ENCODE measurements at places on chromosomes 1 and 21.
A peak's percentile ranks its signal among the peaks of the same experiment; 100 is the strongest.

GRCh38 chr1:9230869-9231533 is 3.6 kb upstream of the H6PD start:
- no peak for DNase-seq

DNA sequence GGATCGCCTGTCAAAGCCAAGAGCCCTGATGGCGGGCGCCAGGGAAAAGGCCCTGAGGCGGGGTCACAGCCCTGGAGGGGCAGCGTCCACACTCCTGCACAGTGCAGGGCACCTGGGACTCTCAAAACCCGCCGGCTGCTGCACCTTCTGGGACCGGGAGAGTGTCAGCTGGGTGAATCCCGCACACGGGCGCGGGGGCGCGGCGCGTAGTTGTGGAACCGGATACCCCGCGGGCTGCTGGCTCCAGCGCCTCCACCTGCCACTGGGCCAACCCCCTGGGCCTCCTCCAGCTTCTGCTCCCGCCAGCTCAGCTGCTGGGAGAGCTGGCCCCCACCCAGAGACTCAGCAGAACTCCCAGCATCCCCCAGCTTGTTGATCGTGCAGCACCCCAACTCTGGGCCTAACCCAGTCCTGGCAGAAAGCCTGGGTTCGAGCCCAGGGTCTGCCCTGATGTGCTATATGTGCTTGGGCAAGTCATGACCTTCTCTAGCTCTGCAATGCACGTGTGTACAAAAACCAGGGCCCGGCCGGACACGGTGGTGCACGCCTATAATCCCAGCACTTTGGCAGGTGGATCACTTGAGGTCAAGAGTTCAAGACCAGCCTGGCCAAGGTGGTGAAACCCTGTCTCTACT is 33.8 kb downstream of the NECAP2 start:
- DNase-seq: no peak

DNA sequence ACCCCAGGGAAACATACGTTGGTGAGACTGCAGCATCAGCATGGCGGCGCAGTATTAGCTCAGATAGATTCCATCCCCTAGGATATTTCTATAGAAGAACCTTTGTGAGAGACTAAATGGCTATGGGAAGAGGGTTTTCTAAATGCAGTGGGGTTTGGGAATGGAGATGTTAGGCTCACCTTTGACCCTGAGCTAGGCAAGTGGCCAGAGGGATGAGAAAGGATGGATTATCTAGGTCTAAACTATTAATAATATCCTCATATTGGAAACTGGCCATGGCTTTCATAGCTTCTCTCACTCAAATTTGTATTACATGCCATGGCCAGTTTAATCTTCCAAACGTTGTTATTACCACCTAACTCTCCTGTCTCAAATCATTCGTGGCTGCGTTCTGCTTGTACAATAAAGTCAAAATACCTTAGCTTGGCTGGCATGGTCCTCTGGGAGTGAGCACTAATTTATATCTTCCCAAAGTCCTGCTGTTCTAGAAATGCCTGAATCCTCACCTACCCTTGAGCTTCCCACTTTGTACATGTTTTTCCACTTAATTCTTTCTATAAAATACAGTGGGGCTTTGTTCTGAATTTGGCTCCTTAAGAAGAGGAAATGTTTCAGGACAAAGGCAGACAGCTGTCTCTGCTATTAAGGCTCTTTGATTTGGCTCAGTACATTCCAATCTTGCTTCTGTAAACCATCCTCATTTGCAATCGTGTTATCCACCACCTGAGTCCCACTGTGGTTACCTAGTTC is 31.0 kb upstream of the COG2 start:
- peak; percentile 48 for DNase-seq

- no peak for DNase-seq
Measured at GRCh38 chr1:207217778-207218511, 103.5 kb upstream of the CD55 start.

GRCh38 chr1:38061883-38062328 is 15.3 kb upstream of the POU3F1 start:
- no peak for DNase-seq

DNA sequence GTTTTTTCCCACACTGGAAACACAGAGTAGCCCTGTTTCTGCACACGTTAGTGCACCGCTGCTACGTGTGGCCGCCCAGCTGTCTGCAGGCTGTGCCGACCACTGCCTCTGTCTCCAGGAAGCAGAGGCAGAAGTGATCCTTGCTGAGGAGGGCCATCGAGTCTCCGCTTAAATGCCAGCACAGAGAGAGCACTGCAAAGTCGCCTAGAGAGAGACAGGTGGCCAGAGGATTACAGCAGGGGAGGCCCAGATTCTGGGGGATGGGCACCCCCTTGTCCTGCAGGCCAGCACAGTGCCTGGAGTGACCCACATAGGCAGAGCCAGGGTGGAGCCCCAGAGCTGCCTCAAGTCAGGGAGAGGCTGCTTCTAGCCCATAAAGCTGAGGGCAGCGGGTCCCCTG is 6.1 kb downstream of the TPRG1L start:
- no peak for DNase-seq

DNA sequence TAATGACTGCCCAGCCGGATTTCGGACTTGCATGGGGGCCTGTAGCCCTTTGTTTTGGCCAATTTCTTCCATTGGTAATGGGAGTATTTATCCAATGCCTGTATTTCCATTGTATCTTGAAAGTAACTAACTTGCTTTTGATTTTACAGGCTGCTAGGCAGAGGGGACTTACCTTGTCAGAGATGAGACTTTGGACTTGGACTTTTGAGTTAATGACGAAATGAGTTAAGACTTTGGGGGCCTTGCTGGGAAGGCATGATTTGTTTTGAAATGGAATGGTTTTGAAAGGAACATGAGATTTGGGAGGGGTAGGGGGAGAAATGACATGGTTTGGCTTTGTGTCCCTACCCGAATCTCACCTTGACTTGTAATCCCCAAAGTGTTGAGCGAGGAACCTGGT is 9.6 kb downstream of the UBE2G2 start:
- no peak for DNase-seq

DNA sequence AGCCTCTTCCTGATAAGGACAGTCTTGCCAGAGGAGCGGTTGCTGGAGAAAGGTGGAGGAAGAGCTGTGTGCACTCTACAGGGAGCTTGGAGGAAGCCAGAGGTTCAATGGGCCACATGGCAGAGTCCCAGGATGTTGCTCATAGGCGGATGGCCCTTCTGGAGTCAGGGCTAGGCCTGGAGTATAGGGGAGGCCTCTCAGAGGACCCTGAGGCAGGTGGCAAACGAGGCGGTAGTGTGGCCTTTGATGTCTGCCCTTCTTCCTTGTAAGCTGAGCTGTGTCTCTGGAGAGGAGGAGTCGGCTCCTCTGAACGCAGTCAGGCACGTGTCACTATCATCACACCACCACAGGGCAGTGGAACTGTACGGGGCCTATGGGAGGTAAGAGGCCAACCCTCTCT is 8.6 kb downstream of the PKP1 start:
- no peak for DNase-seq

DNA sequence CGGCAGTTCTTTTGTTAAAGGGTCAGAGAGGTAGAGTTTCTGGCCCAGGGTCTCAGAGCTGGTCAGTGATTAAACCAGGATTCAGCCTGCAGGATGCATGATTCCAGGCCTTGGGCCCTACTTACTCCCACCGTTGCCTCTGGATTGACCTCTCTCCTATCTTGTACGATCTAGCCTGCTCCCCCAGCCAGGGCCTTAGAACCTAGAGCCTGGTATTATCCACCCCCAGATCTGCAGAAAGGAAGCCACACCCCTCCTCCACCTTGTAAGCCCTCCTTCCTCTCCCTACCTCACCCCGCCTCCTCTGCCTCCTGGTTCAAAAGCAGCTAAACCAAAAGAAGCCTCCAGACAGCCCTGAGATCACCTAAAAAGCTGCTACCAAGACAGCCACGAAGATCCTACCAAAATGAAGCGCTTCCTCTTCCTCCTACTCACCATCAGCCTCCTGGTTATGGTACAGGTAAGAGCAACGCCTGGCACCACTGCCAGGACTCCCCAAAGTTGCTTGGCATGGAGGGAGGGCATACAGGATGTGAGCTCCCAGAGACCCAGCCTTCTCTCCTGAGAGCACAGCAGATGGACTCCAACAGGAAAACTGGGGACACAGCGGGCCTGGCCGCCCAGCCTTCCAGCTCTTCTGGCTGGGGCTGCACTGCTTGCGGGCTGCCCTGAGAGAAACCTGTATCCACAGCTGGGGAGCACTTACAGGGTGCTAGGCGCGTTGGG is at the start of gene CD52:
Gene CD52 (plus strand): TSS at position 347 of the 726 bp plus-strand sequence. CDS start 60 bp downstream, at position 407.
- DNase-seq: no peak

All from myocyte (in vitro differentiated cells).